ENCODE measurements at places on chromosomes 1 and 21.

GRCh38 chr1:2474933-2475371 lies 1.1 kb upstream of the PLCH2 start:
- no peak overlapping the region for H3K4me3 ChIP-seq
- no peaks in the 10 kb centered on the region for H3K27me3 ChIP-seq
- no peak for DNase-seq
- peaks cover 3% of the 10 kb centered on the region for H3K4me1 ChIP-seq
- H3K27ac ChIP-seq, result no peak overlapping the region

GRCh38 chr1:3816331-3817137 lies 20.2 kb upstream of the LRRC47 start:
- no peaks in the 10 kb centered on the region for H3K4me1 ChIP-seq
- H3K36me3 ChIP-seq, result peaks cover 36% of the 10 kb centered on the region
- H3K27me3 ChIP-seq, result no peaks in the 10 kb centered on the region
- H3K4me3 ChIP-seq, result no peak overlapping the region

GRCh38 chr1:12420171-12420570 lies 190.3 kb downstream of the VPS13D start:
- no peaks in the 10 kb centered on the region for H3K36me3 ChIP-seq
- H3K27me3 ChIP-seq, result no peaks in the 10 kb centered on the region
- H3K27ac ChIP-seq, result no peak overlapping the region
- no peak for DNase-seq
- peaks cover 20% of the 10 kb centered on the region for H3K4me1 ChIP-seq

- DNase-seq, result peak; percentile 65
- H3K36me3 ChIP-seq, result no peaks in the 10 kb centered on the region
- peaks cover 17% of the 10 kb centered on the region for H3K4me1 ChIP-seq
- no peaks in the 10 kb centered on the region for H3K27me3 ChIP-seq
Measured at GRCh38 chr1:109816175-109816811, 52.6 kb upstream of the EPS8L3 start.

DNA sequence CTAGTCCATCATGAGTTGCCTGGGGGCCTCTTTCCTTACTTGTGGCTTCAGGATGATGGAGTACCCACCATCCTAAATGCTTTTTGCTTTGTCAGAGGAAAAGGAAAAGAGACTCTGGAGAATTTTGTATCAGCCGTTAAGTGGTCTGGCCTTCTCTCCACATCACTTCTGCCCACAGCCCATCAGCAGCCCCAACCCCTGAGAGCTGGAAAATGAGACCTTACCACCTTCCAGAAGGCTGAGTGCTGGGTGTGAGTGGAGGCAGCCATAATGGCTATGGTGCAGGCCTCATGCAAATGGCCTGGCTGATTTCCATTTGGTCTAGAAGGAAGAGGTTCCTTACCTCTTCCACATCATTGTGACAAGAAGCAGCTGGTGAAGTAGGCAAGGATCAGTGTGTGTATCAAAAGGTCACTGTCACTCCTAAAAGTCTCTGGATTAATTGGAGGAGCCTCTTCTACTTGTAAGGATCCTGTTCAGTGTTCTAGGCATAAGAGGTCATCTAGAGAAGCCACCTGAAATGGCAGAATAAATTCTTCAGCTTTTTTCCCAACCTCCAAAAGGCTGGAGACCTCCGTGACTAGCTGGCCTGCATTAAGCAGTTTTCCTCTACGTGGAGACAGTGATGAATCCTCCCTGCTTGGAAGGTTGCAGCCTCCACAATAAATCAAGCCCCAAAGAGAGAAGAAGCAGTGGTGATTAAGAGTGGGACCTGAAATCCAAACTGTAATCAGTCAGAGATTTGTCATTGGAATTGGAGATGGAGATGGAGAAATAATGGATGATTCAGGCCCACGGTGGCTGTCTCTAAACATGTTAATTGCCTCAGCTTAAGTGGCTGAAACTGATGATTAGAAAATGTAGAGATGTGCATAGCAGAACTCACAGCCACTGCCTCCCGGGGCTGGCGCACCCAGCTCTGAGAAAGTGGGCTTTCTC lies 111.5 kb downstream of the CNIH3 start:
- no peaks in the 10 kb centered on the region for H3K36me3 ChIP-seq
- DNase-seq, result no peak
- peak overlapping the region; percentile 72 for H3K27ac ChIP-seq
- H3K27me3 ChIP-seq, result no peaks in the 10 kb centered on the region
- H3K4me3 ChIP-seq, result no peak overlapping the region
- H3K4me1 ChIP-seq, result peaks cover 15% of the 10 kb centered on the region

All from vagina (tissue), 2 donors.